Activated T-cell treated with anti-CD3 and anti-CD28 coated beads for 1 hour (primary cell): ENCODE measurements at places on chromosomes 16 and 17.

DNA sequence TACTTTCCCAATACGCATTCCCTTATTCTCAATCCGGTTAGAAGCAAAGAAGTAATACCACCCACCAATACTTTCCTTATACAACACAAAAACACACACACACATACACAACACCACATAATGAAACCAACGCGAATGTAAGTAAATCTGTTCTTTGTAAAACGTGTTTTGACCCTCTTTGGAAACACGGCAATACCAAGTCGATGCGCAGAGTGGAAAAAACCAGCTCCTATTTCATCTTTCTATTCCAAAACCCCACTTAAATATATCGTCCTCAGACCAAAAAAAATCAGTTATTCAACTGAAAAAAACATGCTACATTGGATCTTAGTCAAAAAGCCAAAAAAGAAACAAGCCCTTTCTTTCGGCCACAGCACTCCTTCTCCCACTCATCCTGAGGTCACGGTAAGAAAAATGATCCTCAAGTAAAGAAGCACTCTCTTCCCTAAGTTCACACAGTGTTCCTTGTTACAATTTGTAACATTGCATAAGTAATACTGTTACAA is 31.0 kb upstream of the ARL4D start:
- DNase-seq: no peak

- DNase-seq: no peak
These were observed 18.2 kb downstream of the DNAH17 start for GRCh38 chr17:78558989-78559388.

DNA sequence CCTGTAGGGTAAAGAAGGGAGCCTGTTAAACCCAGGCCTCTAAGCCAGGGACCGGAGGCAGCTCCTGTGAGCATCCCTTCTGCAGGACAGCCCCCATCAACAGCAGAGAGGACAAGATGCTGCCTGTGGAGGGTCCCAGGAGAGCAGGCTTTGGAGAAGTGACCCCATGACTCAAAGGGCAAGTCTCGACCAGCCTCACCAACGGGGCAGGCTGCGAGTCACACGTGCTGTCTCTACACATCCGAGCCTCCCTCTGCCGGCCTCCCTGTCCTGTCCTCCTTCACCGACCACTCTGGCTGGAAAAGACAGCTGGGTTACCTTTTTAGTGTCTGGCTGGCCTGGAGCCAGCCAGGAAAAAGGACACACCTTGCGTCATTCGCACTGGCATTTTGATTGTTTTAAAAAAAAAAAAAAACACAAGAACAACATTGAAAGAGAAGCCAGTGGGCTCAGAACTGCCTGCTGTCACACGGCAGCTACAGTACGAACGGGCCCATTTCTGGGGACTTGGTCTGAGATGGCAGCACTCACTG is 74.5 kb upstream of the RCVRN start:
- no peak for DNase-seq

DNA sequence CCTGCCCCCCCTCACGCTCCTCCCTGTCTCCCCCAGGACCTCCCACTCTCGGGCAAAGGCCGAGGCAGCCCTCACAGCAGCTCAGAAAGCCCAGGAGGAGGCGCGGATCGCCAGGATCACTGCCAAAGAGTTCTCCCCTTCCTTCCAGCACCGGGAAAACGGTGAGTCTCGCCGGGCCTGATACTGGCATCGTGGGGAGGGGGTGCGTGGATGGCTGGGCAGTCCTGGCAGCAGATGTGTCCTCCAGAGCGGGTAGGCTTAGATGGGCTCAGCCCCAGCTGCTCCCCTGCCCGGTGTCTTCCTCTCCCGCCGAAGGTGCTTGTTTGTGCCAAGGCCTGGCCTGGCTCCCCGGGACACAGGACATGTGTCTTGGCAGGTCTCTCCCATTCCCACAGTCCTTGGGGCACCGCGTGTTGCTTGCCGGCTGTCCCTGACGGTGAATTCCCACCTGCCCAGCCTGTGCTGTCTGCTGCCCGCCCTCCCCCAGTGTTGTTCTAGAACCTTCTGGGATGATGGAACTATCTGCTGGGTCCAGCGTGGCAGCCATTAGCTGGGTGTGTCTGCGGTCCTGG is 81.6 kb downstream of the KLHDC4 start:
- no peak for DNase-seq

GRCh38 chr17:35716897-35717465 is 14.5 kb upstream of the RASL10B start:
- DNase-seq: no peak

- DNase-seq: no peak
These were observed 34.1 kb downstream of the TK2 start for GRCh38 chr16:66515596-66516508.

GRCh38 chr17:58402047-58402446 is 15.3 kb downstream of the RNF43 start:
- DNase-seq: no peak

DNA sequence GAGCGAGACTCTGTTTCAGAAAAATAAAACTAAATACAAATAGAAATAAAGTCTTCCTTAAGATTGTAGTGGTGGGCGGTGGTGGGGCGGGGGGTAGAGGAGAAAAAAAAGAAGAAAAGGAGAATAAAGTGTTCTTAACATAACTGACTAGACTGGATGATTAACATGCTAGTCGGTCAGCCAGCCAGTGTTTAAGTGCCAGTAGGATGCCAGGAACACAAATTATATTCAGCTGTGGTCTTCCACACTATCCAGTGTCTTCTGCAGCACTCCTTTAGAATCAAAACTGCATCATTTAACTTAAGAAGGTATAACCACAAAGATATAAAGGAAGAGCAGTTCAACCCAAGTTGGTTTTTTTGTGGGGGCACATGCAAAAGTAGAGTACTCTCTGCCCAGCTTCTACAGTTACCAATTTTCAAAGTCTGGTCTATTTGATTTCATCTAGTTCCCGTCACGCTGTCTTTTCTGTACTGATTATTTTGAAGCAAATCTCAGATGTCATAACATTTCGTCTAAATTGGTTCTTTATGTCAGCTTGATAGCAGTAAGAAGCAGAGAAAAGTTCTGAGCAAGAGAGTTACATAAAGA is 15.8 kb downstream of the HEATR3 start:
- DNase-seq: no peak

DNA sequence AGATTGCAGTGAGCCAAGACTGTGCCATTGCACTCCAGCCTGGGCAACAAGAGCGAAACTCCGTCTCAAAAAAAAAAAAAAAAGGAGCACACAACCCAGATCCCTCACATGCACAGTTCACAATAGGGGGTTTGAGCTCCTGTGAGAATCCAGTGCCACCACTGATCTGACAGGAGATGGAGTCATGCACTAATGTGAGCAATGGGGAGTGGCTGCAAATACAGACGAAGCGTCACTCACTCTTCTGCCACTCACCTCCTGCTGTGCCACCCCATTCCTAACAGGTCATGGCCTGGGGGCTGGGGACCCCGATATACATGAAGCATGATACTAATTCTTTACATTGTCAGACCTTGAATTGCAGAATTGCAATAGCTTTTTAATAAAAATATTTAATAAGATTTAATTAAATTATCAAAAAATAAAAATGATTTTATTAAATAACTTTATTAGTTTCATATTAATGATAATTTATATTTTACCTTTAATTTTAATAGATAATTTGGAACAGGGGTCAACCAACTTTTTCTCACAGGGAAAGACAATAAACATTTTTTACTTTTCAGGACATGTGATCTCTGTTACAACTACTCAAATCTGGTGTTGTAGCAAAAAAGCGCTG is 171.4 kb downstream of the COPRS start:
- no peak for DNase-seq

GRCh38 chr17:859061-859823 is 77.1 kb downstream of the MRM3 start:
- DNase-seq: no peak

DNA sequence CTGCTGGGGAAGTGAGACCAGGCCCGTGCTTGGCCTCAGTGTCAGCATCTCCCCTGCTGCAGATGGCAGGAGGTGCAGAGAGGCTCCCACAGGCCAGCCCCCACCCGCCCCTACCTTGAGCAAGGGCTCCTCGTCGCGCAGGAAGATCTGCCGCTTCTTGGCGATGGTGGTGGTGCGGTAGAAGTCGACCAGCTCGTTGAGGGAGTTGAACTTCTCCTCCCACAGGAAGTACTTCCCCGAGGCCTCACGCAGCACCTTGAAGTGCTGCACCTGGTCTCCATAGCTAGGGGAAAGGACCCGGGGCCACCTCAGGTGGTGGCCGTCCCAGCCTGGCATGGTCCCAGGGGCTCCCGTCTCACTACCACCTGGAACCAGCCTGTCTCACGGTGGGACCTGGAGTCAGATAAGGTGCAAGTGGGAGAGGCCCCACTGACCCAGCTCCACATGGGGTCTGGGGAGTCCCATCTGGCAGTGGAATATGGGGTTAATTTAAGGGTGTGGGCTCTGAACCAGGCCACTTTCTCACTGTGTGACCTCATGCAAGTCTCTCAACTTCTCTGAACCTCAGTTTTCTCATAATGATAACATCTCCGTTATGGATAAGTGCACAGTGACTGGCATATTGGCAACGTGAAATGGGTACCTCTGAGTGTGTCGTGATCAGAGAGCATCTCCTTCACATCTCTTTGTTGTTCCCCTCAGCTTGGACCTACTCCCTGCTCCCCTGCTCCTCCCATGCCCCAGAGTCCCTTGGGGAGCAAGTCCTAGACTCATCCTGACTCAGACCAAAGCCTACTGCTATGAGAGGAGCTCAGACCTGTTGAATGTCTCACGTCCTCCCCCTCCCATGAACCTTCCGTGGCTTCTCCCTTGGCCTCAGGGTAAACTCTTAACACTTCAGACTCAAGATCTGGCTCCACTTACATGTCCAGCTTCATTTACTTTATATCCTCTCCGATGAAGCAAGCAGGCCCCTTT is 19.8 kb upstream of the FAM83G start:
- no peak for DNase-seq

GRCh38 chr17:8155996-8156245 is 3.7 kb upstream of the PER1 start:
- no peak for DNase-seq

- DNase-seq: peak; percentile 39
These were observed 923 bp downstream of the GDPD3 start for GRCh38 chr16:30112197-30113030.
